NCI-H1436 treated with DMSO at 0.1 percent for 48 hours (cell line): ENCODE measurements at places on chromosomes 1 and 21.

DNA sequence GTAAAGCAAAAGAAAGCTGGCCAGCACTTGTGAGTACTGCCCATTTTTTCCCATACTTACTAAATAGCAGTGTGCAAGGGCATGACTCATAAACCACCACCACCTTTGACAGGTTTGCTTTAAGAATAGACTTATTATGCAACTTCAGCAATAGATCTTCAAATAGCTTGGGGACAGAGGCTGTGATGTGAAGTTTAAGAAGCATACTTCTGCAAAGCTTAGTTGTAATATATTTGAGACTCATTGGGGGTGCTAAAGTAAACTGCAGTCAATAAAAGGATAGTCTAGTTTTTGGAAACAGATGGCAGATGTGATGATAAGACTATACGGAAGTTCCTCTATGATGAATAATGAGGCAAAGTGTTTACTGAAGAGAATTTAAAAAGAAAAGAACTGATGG lies 210.0 kb downstream of the PLA2G4A start:
- DNase-seq = no peak

GRCh38 chr21:35575280-35575915 lies 484.9 kb downstream of the SETD4 start:
- no peak for DNase-seq

- no peak for DNase-seq
Observed at GRCh38 chr21:20789729-20790500, 208.3 kb upstream of the NCAM2 start.

DNA sequence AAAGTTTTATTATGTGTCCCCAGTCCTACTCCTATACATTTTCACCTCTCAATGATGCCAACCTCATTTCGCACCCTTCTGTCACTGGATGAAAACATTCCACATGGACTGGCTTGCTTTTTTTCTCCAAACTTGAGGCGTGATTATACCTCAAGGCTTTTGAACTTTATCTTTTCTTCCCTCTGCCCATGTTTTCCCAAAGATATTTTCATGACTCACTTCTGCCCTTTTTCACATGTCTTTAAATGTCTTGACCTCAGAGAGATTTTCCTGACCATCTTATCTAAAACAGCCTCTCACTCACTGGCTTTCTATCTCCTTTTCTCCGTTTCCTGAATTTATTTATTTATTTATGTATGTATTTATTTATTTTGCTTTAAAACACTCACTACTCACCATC lies 659.0 kb downstream of the PTPRC start:
- DNase-seq = no peak

GRCh38 chr1:161955606-161956005 lies 68.1 kb downstream of the OLFML2B start:
- DNase-seq = no peak

- no peak for DNase-seq
Observed at GRCh38 chr1:226882631-226883409, 12.4 kb downstream of the PSEN2 start.

- no peak for DNase-seq
Observed at GRCh38 chr1:8373581-8374241, 55.8 kb downstream of the SLC45A1 start.

- DNase-seq = no peak
Observed at GRCh38 chr1:174768949-174769348, 230.8 kb upstream of the CACYBP start.

DNA sequence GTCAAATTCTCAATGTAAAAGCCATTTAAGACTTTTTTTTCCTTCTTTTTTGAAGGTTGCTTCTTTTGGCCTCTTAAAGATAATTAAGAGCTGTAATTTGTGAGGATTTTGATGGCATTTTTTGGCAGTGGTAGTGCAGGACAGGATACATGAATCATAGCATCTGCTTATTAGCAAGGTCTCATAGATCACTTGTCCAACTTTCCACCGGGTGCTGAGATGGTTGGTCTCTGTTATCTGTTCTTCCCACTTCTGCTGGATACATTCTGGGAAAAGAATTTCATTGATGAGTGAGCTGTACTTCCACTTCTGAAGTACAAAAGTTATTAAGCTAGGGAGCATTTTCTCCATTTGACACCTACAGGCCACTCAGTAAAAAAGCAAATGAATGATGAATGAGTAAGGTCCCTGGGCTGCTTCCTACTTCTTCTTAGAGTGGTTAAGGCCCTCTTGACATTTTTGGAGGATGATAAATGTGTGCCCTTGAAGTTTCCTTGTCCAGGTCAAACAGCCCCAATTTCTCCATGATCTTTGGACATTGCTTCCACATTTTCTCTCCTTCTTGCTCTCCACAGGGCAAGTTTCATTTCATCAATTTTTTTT lies 100.6 kb downstream of the ROR1 start:
- DNase-seq = no peak
